ENCODE measurements at places on chromosomes 7 and 10.

GRCh38 chr7:57182031-57182430 is 49.8 kb upstream of the ZNF479 start:
- no peak for DNase-seq

DNA sequence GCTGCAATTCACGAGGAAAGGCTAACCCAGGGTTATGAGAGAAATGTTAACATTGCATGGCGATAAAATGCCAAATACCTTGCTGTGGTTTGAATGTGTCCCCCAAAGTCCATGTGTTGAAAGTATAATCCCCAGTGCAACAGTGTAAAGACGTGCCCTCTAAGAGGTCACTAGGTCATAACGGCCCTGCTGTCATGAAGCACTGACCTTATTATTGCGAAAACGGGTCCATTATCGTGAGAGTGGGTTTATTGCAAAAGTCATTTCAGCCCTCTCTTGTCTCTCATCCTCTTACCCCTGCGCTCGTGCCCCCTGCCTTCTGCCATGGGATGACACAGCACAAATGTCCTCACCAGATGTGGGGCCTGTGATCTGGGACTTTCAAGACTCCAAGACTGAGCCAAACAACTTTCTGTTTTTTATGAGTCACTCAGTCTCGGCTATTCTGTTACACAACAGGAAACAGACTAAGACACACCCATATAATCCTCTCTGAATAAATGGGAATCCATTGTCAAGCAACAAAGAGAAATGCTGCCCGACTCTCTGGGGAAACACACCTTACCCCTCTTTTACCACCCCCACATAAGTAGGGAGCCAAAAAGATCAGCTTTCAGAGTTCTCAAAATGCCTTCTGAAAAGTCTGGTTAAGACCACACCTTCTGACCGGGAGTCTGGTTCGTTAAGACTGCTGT is 73.1 kb upstream of the UCN3 start:
- DNase-seq: peak; percentile 77

DNA sequence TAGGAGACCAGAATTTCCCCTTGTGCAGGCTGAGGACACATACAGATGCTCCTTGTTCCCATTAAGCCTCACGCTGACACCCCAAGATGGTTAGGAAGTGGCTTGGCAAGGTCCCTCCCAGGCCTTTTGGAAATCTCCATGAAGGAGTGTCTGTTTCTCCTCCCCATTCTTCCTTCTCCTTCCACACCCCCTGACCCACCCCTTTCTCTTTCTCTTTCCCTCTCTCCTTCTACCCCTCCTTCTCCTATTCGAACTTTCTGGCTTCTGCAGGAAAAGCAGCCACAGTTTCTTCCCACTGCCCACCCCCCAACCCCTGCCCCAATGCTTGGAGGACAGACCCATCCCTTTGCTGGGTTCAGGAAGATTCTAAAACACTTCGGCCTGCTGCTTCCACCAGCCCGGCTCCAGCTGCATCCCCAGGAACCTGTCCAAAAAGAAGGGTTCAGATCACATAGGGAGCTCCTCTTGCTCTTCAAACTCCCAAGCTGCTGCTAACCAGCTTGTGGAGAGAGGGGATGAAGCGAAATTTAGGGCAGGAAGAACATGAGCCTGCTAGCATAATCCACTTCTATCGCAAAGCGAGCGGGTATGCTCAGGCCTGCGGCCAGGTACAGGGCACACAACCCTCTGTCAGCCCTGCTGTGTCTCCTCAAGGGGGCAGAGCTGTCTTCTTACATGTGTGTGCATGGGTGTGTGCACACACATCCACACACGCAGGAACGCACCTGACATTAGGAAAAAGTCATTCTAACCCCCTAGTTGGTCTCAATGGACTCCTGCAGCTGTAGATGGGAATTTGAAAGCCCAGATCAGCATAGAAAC is 80.4 kb downstream of the PPP1R3C start:
- DNase-seq: no peak

- no peak for DNase-seq
These were observed 64.3 kb upstream of the CCDC6 start for GRCh38 chr10:59970396-59971368.

DNA sequence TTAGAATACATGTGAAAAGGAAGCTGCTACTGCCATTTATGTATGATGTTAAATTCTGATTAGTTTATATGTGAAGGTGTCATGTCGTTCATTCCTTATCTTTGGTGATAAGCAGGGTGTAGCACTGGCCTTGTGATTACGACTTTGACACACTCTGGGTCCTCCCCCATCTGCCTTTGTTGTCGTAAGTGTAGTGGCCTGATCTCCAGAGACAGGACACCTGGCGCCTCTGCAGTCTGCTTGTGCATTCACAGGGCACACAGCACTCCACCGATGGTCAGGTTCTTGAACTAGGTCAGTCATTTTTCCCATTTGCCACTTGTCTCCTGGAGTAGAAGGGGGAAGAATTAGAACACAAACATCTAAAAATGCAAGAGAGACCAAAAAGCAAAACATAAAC is 186.0 kb downstream of the PRKCQ start:
- DNase-seq: no peak

GRCh38 chr10:33734393-33735155 is 400.1 kb upstream of the NRP1 start:
- no peak for DNase-seq

DNA sequence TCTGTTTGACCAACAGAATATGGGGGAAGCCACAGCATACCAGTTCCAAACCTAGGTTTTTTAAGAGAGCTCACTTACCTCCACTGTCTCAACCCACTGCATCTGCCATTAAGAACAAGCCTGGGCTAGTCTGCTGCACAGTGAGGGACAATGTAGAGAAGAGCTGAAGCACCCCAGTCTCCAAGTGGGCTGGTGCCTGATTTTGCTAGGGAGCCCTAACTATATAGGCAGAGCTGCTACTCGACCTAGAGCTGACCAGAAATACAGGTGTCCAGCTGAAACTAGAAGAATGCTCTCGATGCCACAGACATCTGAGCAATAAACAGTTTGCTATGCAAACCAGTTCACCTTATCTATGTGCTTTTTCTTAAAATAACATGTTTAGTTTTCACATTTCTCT is 106.9 kb upstream of the BET1 start:
- no peak for DNase-seq

DNA sequence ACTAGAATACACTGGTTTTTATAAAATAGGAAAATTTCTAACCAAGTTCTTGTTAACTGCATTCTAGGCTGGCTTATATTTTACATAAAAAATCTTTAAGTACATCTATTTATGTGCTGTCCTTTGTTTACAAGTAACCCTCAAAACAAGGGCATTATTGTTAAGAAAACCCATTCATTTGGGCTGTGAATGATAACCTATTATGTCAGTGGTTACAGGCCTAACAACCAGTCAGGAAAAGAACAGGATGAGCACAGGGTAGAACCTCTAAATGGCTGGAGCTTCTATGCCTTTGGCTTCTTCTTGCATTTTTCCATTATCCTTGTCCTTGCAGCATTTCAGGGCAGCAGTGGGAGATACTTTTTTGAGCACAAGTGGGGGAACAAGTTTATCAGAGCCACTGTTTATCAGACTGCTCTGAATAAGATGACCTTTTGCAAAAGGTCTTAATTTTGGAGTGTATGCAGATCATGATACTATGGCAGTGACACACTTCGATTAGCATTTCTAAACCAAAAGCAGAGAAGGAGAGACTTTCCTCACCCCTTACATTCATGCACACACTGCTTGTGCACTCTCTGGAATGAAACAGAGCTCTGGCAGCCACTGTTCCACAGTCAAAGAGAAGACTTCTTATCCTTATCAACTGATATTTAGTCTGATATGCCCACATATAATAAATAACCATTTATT is 10.9 kb downstream of the GPR37 start:
- no peak for DNase-seq

GRCh38 chr10:28431139-28431538 is 101.8 kb upstream of the WAC start:
- no peak for DNase-seq

- DNase-seq: no peak
These were observed 280.3 kb upstream of the HABP2 start for GRCh38 chr10:113272511-113272910.

- no peak for DNase-seq
These were observed 272.2 kb upstream of the YAE1 start for GRCh38 chr7:39294022-39294421.

DNA sequence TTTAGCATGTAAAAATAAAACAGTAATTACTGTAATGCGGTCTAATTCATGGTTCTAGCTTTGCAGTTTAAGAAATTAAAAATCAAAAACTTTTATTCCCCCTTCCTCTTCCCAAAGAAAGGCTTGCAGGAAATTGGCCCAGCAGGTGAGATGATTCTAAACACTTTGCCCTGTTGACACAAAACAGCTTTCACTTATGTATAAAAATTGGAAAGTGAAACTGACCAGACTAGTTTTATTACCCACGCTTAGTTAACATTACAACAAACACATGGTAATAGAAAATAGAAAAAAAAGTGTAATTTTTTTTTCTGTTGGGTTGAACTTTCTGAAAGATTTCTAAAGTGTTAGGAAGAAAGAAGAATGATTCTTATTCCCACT is 1.2 kb upstream of the CCDC6 start:
- peak; percentile 18 for DNase-seq

GRCh38 chr7:142568435-142569097 is 180.7 kb upstream of the PRSS1 start:
- no peak for DNase-seq

- DNase-seq: no peak
These were observed 201.2 kb downstream of the PTN start for GRCh38 chr7:137142376-137142775.

DNA sequence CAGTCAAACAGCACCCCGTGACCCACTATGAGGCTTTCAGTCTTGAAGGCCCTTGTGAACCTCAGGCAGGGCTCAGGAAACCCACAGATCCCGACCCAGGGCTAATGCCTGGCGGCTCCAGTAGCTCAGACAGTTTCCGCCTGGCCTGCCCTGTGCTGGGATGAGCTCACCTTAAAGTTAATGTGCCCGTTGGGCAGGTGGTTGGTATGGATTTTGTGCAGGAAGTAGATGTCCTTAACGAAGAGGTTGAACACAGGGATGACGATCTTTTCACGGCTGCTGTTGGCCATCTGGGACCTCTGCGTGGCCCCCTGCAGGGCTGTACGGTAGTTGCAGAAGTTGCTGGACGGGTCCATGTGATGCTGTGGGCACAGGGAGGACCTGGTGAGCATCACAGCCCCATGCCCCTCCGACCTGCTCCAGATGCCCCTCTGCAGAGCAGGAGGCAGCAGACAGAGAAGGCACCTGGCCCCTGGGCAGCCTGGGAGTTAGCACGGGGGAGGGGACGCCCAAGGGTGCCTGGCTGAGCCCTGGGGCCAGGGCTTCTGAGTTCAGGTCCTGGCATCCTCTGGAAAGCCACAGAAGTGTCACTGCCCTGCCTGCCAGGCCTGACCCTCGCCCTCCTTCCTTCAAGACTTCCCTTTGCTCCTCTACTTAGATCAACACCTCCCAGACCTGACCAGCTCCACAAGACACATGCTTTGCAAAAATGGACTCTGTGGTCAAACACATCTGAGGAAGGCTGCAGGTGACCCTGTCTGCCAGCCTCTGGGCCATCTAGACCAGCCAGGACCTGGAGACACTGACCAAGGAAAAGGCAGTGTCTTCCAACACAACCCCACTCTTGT is 59.8 kb downstream of the CSGALNACT2 start:
- DNase-seq: no peak

- no peak for DNase-seq
These were observed 1.2 kb downstream of the TPST1 start for GRCh38 chr7:66206119-66206933.

DNA sequence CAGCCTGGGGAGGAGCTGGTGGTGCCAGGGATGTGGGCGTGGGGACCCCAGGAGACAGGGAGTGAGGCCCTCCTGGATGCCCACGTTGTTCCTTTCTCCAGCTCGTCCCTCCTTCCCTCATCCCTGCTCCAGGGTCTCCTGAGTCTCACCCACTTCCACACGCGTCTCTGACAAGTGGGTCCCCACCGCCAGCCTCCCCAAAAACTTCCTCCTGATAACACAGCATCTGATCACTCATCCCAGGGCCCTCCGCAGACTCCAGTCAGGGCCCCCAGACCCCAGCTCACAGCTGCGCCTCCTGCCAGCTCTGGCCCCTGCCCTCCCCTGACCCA is 60.6 kb upstream of the INPP5A start:
- DNase-seq: no peak

- DNase-seq: peak; percentile 68
These were observed 39.7 kb upstream of the TNKS2 start for GRCh38 chr10:91758303-91759146.

DNA sequence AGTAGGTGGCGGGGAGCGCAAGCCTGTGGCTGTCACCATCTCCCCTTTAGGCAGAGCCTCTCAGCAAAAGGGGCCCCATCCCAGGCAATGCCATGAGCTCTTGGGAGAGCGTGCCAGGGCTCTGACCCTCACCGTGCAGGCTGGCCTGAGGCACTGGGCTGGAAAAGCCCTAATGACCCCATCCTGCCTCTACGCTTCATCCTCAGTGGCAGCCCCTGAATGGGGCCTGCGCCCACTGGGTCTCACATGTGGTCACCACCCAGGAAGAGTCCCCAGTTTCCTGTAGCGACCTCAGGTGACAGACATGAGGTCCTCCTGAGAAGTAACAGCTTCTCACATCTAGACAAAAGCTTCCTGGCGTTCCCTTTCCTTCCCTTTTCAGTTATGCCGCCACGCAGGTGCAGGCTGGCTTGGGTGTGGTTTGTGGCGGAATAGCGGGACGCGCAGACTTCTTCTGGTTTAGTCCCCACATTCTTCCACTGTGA is 59.2 kb downstream of the CLEC2L start:
- DNase-seq: no peak

DNA sequence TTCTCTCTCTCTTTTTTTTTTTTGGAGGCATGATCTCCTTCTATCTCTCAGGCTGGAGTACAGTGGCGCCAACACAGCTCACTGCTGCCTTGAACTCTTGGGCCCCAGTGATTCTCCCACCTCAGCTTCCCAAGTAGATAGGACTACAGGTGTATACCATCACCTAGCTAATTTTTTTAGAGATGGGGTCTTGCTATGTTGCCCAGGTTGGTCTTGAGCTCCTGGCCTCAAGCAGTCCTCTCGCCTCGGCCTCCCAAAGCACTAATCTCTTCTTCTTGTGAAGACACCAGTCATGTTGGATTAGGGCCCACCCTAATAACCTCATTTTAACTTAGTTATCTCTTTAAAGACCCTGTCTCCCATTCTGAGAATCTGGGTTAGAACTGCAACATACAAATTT is 45.6 kb downstream of the LRMDA start:
- no peak for DNase-seq

DNA sequence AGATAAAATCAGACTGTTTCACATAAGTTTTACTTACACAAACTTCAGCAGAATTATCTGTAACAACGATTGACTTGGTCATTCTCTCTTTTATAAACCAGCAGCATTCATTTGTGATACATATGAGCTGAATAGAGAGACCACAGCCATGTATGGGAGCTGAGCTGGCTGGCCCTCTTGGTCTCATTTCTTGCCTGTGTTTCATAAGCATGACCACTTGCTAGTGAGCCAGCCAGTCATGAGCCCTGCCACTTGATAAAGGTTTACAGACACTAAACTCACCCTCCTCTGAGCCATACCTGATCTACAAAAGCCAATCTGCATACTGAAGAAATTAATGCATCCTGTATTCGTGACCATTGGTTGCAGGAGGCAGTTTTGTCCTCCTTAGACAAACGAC is 82.1 kb downstream of the PKD1L1 start:
- DNase-seq: no peak
